ENCODE measurements at places on chromosomes 6 and 20.
A peak's percentile ranks its signal among the peaks of the same experiment; 100 is the strongest.

DNA sequence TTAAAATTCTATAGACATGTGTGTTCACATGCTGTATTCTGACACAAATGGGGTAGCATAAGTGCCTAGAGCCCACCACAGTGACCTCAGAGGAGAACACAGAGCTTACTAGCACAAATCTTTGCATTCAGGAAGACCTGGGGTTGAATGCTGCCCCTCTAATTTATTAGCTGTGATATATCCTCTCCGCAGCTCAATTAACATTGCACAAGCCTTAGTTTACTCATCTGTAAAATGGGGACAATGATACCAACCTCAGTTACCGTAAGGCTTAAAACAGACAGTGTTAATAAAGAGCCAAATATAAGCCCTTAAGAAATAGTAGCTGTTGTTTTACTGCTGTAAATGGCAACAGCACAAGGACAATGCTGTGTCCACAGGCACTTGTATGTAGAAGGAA lies 36.2 kb upstream of the IL17A start:
- no peak for DNase-seq
- H3K27ac ChIP-seq, result no peak overlapping the region
- peaks cover 7% of the 10 kb centered on the region for H3K4me1 ChIP-seq
- H3K4me3 ChIP-seq, result no peak overlapping the region
- H3K36me3 ChIP-seq, result no peaks in the 10 kb centered on the region
- peaks cover 12% of the 10 kb centered on the region for H3K27me3 ChIP-seq

GRCh38 chr6:28868873-28869272 lies 54.9 kb downstream of the TRIM27 start:
- H3K36me3 ChIP-seq, result no peaks in the 10 kb centered on the region
- DNase-seq, result no peak
- H3K4me1 ChIP-seq, result peaks cover 22% of the 10 kb centered on the region
- no peak overlapping the region for H3K4me3 ChIP-seq

DNA sequence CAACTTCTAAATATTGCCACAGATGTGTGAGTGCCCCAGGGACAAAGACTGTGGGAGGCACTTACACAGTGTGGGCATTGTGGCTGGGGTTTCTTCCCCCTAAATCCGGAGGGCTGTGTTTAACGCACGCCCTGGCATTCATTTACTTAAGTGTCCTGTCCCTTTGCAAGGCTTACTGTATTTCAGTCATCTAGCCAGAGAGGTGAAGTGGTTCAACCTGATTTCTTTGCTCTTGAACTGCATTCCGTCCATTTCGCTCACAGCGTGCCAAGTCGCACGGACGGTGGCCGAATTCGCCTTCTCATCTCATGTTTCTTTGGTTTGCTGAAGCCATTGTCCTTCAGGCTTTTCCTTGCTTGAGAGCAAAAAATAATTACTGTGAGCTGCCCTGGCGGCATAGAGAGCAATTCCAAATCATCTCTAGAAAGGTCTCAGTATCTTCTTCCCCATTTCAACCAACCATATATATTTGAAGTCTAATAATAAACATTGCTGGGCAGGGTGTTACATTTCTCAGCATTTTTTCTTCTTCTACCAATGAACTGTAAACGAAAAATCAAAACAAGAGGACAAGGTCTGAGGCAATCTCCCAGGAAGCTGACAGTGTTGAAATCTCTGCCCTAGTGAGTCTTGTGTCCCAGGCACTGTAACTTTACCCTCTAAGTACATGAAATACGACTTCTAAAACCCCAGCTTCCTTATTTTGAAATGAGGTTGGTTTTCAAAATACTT lies 16.9 kb downstream of the SYTL3 start:
- no peaks in the 10 kb centered on the region for H3K27me3 ChIP-seq
- no peak overlapping the region for H3K4me3 ChIP-seq

DNA sequence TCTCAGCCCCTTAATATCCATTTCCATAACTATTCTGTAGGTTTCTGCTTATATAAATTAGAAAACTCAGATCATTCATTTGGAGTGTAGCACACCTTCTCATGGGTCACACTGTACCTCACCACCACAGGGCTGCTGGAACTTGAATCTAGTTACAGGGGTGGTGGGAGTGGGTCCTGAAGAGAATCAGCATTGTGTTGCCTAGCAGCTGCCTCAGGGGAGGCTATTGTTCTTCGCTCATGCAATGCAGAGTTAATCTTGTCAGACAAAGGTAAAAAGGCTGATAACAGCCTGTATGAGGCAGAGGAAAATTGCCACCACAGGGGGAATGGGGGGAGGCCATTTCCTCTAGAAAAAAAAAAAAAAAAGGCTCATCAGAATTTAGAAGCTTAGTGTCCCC lies 496.0 kb upstream of the ADGRB3 start:
- no peaks in the 10 kb centered on the region for H3K4me1 ChIP-seq
- no peak overlapping the region for H3K27ac ChIP-seq
- no peaks in the 10 kb centered on the region for H3K27me3 ChIP-seq
- no peak overlapping the region for H3K4me3 ChIP-seq
- DNase-seq, result no peak

GRCh38 chr6:139240161-139241010 lies 51.4 kb downstream of the TXLNB start:
- H3K4me3 ChIP-seq, result no peak overlapping the region
- no peak for DNase-seq
- H3K27me3 ChIP-seq, result no peaks in the 10 kb centered on the region
- peaks cover 21% of the 10 kb centered on the region for H3K4me1 ChIP-seq
- peak overlapping the region; percentile 1 for H3K27ac ChIP-seq
- H3K36me3 ChIP-seq, result peaks cover 31% of the 10 kb centered on the region

DNA sequence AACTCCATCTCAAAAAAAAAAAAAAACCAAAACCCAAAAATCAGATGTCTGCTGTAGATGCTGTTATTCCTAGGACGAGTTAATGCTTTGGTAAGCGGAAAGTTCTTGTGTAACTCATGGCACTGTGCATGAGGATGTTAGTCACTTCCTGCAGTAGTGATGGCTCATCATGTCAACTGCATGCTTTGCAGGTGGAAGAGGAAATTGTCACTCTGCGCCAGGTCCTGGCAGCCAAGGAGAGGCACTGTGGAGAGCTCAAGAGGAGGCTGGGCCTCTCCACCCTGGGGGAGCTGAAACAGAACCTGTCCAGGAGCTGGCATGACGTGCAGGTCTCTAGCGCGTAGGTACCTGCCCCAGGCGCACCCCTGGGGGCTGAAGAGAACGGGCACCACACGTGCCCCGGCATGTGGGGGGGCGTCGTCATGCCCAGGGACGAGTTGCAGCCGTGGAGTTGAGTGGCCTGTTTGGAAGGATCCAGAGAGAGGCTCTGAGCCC lies 8.5 kb downstream of the TPD52L2 start:
- H3K36me3 ChIP-seq, result peaks cover 99% of the 10 kb centered on the region
- H3K4me1 ChIP-seq, result peaks cover 22% of the 10 kb centered on the region
- H3K27ac ChIP-seq, result peak overlapping the region; percentile 47
- H3K4me3 ChIP-seq, result no peak overlapping the region

DNA sequence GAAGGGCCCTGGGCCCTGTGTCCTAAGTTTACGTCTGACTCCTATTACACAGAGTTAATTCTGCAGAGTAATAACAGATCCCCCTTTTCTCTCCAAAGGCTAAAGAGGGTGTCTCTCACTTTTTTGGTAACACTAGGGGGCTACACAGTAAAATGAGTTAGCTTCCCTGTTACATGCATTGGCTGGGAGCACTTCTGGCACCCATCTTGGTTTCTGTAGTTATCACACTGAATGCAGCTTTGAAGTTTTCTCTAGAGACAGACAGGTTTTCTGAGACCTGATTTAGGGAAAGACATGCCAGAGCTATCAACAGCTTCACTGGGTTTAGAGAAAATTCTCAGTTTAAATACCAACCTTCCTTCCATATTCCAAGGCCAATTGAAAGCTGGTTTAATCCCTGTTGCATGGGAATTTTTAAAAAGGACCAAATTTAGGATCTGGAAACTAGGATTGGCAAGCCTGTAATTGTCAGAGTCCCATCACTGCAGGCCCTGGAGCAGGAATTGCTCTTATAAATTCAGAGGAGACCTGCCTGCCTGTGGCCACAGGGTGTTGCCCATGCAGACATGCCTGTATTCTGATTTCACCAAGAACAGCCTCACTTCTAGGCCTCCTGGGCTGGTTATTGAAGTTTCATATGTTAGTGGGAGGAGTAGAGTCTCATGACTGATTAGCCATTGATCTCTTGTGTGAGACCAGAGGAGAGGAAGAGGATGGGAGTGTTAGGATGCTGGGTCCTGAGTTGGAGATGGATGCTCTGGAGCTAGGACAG lies 29.4 kb downstream of the RNF8 start:
- peaks cover 73% of the 10 kb centered on the region for H3K36me3 ChIP-seq
- no peaks in the 10 kb centered on the region for H3K4me1 ChIP-seq
- H3K27me3 ChIP-seq, result no peaks in the 10 kb centered on the region
- H3K27ac ChIP-seq, result no peak overlapping the region
- H3K4me3 ChIP-seq, result no peak overlapping the region
- no peak for DNase-seq

DNA sequence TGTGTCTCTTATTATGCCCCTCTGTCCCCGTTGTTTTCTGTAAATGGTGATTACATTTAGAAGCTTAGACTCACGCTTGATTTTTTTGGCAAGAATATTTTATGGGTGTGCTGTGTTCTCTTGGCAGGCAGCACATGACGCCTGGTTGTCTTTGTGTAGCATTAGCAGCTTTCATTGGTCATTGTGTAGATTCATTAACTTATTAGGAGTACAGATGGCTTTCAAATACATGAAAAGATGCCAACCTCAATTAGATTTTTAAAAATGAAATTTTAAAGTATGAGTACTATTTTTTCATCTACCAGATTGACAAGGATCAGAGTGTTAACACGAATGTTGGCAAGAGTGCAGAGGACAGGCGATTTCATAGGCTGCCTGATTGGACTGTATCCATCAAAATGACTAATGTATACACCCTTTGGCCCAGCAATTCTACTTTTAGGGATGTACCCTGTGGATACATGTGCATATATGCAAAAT lies 15.2 kb downstream of the COX4I2 start:
- peaks cover 13% of the 10 kb centered on the region for H3K4me1 ChIP-seq
- H3K27ac ChIP-seq, result no peak overlapping the region
- H3K36me3 ChIP-seq, result no peaks in the 10 kb centered on the region
- no peak for DNase-seq

GRCh38 chr6:108123946-108124345 lies 41.9 kb upstream of the NR2E1 start:
- peaks cover 100% of the 10 kb centered on the region for H3K27me3 ChIP-seq
- H3K4me1 ChIP-seq, result peaks cover 9% of the 10 kb centered on the region
- no peak for DNase-seq
- no peak overlapping the region for H3K27ac ChIP-seq
- no peaks in the 10 kb centered on the region for H3K36me3 ChIP-seq

GRCh38 chr20:19995220-19995863 lies 21.8 kb upstream of the NAA20 start:
- no peak overlapping the region for H3K4me3 ChIP-seq
- peak overlapping the region; percentile 83 for H3K27ac ChIP-seq
- no peak for DNase-seq
- peaks cover 99% of the 10 kb centered on the region for H3K4me1 ChIP-seq

GRCh38 chr6:7996538-7997111 lies 67.6 kb downstream of the BLOC1S5 start:
- no peak overlapping the region for H3K27ac ChIP-seq
- H3K36me3 ChIP-seq, result no peaks in the 10 kb centered on the region
- no peak overlapping the region for H3K4me3 ChIP-seq
- no peak for DNase-seq
- no peaks in the 10 kb centered on the region for H3K27me3 ChIP-seq

GRCh38 chr6:111865909-111866546 lies 7.2 kb downstream of the FYN start:
- DNase-seq, result no peak
- no peaks in the 10 kb centered on the region for H3K27me3 ChIP-seq
- H3K36me3 ChIP-seq, result no peaks in the 10 kb centered on the region
- H3K27ac ChIP-seq, result no peak overlapping the region
- H3K4me3 ChIP-seq, result no peak overlapping the region

GRCh38 chr20:22974354-22974753 lies 60.8 kb upstream of the SSTR4 start:
- no peaks in the 10 kb centered on the region for H3K36me3 ChIP-seq
- DNase-seq, result no peak
- H3K4me3 ChIP-seq, result no peak overlapping the region
- peaks cover 21% of the 10 kb centered on the region for H3K4me1 ChIP-seq
- peaks cover 41% of the 10 kb centered on the region for H3K27me3 ChIP-seq
- H3K27ac ChIP-seq, result no peak overlapping the region

- H3K4me3 ChIP-seq, result no peak overlapping the region
- H3K4me1 ChIP-seq, result no peaks in the 10 kb centered on the region
- H3K27ac ChIP-seq, result no peak overlapping the region
- H3K27me3 ChIP-seq, result no peaks in the 10 kb centered on the region
Observed at GRCh38 chr6:47715782-47716181, 17.4 kb downstream of the ADGRF4 start.

GRCh38 chr6:70040766-70041165 lies 174.4 kb downstream of the COL19A1 start:
- no peak for DNase-seq
- no peak overlapping the region for H3K4me3 ChIP-seq
- H3K4me1 ChIP-seq, result no peaks in the 10 kb centered on the region
- H3K36me3 ChIP-seq, result peaks cover 7% of the 10 kb centered on the region
- no peaks in the 10 kb centered on the region for H3K27me3 ChIP-seq

GRCh38 chr6:120826253-120826652 lies 508.0 kb downstream of the TBC1D32 start:
- no peaks in the 10 kb centered on the region for H3K4me1 ChIP-seq
- H3K4me3 ChIP-seq, result no peak overlapping the region
- no peaks in the 10 kb centered on the region for H3K36me3 ChIP-seq
- no peaks in the 10 kb centered on the region for H3K27me3 ChIP-seq
- DNase-seq, result no peak

DNA sequence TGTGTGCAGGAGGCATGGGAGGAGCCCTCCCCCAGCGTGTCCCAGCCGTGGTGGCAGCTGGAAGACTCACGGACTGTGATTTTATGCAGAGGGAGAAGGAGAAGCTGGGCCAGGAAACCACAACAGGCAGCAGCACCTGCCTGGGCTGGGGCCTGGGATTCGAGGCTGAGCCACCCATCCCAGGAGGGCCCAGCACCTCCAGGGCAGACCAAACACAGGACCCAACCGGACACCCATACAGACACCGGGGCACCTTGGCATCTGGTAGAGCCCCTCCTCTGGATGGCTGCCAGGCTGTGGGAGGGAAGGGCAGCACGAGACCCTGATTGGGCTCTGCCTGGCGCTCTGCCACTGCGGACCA lies 41.7 kb upstream of the CHRNA4 start:
- no peak overlapping the region for H3K27ac ChIP-seq
- H3K4me1 ChIP-seq, result no peaks in the 10 kb centered on the region
- no peaks in the 10 kb centered on the region for H3K36me3 ChIP-seq

DNA sequence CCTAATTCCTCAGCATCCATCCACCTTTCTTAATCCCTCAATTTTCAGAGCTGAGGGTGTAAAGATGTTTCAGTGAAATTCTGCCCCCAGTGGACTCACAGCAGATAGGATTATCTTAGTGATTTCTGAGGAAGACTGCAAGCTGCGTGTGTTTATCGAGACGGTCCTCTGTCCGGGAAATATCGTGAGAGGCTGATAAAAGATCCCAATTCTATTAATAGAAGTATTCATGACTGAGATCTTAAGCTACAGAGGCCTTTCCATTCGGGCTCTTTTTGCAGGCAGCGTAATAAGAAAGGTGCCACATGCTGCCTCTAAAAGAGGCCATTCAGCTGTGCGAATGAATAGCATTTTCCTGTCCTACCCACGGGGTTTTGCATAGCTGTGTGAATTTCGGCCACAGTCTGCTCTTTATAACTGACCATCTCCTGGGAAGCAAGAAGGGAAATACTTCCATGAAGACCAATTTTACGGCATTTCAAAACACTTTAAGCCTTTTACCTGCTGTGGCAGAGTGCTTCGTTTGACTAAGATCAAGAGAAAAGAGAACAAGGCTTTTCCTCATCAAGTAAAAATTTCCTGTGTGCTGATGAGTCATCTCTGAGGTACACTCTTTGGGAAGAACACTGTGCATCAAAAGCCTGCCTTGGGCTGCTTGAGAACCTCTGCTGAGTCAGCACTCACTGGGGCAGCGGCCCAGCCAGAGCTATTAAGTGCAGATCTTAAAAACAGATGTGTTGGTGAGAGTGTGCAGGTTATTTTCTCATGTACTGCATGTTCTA lies 208.8 kb downstream of the ARHGAP18 start:
- no peaks in the 10 kb centered on the region for H3K27me3 ChIP-seq
- no peak for DNase-seq
- peaks cover 53% of the 10 kb centered on the region for H3K36me3 ChIP-seq
- peaks cover 84% of the 10 kb centered on the region for H3K4me1 ChIP-seq
